CD8-positive, alpha-beta T cell (primary cell): ENCODE measurements at places on chromosomes 6 and 20.

- no peak for DNase-seq
Observed at GRCh38 chr20:47481330-47482216, 20.1 kb upstream of the NCOA3 start.

- no peak for DNase-seq
Observed at GRCh38 chr6:149079911-149080491, 237.5 kb upstream of the TAB2 start.

DNA sequence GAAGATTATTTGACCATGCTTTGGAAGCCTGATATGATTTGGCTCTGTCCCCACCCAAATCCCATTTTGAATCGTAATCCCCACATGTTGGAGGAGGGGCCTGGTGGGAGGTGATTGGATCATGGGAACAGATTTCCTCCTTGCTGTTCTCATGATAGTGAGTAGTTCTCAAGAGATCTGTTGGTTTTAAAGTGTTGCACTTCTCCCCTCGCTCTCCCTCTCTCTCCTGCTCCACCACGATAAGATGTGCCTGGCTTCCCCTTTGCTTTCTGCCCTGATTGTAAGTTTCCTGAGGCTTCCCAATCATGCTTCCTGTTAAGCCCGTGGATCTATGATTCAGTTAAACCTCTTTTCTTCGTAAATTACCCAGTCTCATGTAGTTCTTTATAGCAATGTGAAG is 21.7 kb upstream of the FAM217A start:
- no peak for DNase-seq

DNA sequence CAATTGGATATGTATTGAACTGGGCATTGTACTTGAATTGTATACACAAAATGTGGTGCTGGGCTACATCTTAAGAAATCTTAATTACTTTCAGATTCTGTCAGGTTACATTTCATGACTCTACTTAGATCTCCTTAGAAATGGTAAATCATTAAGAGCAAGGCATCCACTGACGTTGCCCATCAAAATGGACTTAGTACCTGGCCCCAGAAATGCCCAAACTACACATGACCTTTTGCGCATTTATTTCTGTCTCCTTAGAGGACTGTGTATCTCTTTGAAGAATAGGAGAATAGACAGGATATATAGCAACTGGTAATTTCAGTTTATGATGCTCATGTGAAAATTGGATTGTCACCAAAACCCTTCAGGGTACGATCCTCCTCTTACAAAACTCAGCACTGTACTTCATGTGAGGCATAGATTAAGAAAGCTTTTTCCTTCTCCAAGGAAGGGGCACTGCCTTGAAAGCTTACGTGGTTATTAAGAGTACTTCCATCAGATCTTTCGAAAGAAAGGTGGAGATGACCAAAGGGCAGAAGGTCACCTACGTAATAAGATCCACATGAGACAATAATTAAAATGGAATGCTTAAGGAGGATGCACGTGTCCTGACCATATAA is 61.4 kb upstream of the BMP2 start:
- DNase-seq: no peak

DNA sequence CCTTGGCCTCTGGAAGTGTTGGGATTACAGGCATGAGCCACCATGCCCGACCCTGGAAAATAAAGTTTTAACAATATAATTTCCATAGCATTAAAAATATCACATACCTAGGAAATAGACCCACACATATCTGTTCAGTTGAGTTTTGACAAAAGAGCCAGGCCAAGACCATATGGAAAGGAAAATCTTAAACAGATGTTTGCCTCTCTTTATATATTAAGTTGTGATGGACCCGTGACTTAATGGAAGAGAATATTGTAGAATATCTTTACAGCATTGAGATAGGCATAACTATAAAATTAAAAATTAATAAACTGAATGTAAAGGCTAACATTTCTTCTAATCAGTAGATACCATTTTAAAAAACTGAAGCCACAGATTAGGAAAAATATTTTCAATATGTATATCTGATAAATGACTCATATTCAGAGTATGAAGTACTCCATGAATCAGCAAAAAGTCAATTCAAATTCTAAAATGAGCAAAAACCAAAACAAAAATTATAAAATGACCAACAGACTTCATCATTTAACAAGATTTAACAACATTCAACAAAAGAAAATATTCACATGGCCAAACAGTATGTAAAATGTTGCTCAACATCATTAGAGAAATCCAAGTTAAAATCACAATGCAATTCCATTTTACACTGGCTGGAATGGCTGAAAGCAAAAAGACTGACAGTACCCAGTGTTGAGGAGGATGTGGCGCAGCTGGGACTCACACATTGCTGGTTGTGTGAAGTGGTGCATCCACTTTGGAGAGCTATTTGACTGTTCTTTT is 43.3 kb downstream of the GTF2H5 start:
- peak; percentile 37 for DNase-seq

- no peak for DNase-seq
Observed at GRCh38 chr6:89008001-89008814, 44.8 kb upstream of the RNGTT start.

GRCh38 chr20:3710011-3710466 is 2.4 kb downstream of the SIGLEC1 start:
- no peak for DNase-seq

DNA sequence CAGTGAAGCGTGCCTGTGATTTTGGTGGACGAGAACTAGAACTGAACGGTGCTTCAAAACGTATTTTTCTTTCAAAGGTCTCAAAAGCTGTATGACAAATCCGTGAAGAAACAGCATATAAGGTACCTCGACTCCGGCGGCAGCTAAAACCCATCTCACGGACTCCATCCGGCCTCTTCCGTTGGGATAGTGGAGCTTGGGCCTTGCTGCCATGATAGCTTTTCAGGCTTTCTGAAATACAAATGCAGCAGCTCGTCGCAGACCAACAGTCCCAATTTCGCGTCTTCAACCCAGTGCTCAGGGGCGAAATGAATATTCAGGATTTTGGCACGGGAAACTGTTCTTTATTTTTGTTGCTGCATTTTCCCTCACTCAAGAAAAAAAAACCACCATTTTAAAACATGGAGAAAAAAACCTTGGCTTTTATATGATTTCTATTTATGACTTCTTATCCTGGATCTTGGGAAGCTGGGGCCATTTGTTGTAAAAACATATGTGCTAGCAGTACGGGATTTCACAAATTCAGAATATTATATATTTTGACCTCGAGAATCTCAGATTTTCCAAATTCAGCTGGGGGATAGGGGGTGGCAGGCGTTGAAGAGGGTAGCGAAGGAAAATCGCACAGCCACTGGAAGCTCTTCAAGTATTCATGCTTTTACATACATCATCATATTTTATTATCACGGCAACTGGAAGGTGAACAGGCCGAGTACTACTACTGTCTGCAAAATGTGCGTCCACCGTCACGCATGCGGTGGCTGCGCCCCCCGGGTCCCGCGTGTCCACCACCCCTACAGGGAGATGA is 849 bp downstream of the GSTA4 start:
- no peak for DNase-seq

DNA sequence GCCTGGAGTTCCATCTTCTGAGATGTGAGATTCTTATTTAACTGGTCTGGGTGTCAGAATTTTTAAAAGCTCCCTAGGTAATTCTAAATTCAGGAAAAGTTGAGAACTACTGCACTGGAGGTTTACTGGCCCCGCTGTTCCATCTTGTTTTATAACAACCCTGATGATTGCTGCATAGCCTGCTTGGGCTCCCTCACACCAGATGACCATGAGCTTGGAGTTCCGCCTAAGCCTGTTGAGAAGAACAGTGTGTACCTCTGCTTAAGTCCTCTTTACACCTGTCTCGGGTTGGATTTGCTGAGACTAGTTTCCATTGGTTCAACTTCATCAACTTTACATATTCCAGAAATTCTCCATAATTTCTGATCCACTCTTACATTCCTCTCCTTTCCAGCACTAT is 77.9 kb downstream of the FKBP5 start:
- no peak for DNase-seq
